ENCODE measurements at places on chromosomes 13 and 19.
A peak's percentile ranks its signal among the peaks of the same experiment; 100 is the strongest.

- no peak for DNase-seq
Observed at GRCh38 chr19:17352608-17353280, 15.4 kb downstream of the GTPBP3 start.

GRCh38 chr19:54795758-54796157 is 7.7 kb upstream of the KIR2DL4 start:
- no peak for DNase-seq

GRCh38 chr13:26007261-26008125 is 44.3 kb downstream of the SHISA2 start:
- DNase-seq: no peak

DNA sequence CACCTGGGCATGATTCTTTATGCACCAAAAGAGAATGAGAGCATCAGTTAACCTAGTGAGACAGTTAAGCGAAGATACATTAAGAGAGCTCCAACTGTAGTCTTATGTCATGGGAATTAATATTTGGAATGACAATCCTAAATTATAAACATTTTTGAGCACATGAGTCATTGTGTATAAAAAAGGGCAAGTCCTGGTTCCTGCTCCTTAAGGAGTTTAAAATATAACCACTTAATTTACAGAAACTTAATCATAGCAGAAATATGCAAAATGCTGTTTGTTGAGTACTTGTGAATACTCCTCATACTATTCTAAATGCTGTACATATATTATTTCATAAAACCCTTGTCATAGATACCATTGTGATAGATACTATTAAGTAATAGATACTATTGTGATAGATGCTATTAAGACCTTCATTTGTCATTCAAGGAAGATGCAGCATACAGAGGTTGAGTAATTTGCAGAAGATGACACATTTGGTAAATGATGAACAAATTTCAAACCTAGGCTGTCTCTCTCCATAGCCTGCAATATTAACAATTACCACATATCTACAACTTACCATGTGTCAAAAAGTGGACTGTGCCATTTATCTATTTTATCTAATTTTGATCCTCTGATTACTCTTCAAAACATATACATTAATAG is 301.0 kb downstream of the TBC1D4 start:
- no peak for DNase-seq

DNA sequence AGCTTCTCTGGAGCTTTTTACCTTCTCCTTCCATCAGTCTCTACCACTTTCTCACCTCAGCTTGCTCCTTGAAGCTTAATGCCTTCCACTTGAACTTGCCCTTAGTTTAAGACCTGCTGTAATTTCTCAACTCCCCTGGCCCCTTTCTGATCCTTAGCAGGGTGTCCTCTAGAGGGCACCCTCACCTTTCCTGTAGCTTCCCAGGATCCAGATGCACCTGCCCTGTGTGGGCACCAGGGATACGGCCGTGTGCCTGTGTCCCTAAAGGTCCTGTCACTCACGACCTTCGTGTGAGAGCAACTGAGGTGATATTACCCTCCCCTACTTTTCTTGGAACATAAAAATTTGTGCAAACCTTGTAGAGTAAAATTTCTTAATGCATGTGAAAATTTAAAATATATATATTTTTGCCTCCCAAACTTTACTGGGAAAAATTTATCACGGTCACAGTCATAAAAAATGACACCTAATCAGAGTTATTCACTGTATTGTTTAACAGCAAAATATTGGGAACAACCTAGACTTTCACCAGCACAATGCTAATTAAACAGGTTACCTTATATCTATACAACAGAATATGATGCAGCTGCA is 46.4 kb downstream of the PSG3 start:
- no peak for DNase-seq

DNA sequence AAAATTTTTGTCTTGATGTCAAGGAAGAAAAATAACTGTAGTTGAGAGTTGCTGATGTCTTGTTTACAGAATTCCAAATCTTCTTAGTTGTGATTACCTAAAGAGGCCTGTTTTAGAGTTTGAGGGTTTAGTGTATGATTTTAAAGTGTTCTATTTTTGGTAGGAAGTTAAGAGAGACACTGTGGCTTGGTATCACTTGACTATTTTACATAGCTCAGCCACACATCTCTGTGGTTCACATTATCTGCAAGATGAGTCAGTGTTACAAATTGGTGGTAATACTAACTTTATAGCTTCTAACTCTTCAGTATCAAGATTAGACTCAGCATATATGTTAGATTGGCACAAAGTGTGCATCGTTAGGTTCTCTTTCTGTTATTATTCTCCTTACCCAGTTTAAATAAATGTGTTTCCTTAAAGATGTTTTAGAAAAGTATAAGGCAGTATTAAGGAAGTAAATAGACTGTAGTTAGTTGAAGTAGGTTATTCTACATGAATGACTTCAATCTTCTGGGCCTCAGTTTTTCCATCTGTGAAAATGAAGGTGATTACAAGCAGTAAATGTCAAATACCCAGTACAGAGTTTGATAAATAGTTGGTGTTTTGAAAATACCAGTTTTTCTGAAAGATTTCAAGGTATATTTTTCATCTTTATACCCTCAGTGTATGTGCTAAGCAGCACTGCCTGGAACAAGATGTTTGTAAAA is 33.4 kb downstream of the COG6 start:
- DNase-seq: no peak

DNA sequence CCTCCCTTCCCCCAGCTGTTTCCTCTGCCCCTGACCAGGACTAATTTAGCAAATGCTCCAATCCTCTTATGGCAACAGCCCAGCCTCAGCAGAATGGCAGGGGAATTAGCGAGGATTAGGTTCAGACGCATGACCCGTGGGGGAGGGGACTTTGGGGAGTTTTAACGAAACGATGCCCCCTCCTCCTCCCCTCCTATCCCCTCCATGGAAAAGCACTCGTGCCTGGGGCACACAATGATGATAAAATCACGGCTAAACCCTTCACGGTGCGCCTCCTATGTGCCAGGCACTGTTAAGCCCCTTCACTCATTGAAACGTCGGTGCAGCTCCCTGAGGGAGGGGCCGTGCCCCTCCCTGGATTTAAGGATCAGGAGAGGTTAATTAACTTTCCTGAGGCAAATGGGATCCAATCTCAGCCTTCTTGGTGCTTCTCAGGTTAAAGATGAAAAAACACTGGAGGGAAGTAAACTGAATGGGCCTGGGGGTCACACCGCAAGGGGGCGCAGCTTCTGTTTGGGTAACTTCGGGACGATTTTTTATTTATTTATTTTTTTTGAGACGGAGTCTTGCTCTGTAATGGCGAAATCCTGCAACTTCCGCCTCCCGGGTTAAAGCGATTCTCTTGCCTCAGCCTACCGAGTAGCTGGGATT is 10.1 kb upstream of the TPRX2 start:
- peak; percentile 40 for DNase-seq

DNA sequence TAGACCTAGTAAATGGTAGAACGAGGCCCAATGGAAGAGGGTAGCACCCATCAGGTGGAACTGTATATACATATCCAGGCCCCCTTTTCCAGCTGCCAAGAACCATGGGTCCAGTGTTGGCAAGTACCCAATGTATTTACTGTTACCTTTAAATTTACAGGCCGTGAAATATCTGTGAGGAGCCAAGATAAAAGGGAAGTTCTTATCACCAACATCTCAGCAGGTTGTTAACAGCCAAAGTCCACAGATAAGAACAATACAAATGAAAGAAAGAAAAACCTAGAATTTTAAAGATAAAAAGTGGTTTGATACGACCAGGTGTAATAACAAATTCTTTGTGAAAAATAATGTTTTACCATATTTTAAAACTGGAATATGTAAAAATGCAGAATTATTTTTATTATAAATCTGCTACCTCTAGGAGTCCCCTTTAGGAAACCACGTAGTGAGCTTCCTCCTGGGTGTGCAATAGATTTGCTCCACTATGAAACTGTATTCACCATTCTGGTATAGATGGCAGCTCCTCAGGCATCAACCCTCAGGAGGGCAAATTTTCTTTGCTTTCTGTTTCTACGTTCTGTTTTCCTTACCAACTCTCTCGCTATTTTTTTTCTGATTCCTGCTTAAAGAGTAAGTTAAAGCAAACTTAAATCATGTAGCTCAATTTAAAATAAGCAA is 292.2 kb upstream of the SLC10A2 start:
- DNase-seq: no peak

DNA sequence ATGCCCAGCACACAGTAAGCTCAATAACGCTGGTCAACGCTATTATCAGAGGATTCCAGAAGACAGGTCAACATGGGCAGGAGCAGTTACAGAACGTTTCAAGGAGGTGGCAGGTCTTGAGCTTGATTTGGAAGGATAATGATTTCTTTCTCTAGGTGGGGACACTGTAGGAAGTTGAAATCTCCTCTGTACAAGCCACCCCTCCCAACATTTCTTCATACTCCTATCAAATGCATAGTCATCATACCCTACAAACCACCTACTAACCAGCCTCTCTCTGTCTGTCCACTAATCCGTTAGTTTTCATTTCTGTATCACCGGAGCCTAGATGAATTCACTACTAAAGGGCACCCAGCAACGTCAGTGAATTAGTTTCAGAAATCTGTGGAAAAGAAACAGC is 1.3 kb downstream of the ATP7B start:
- DNase-seq: no peak

GRCh38 chr13:24450530-24450929 is 62.0 kb downstream of the PARP4 start:
- DNase-seq: no peak

GRCh38 chr13:112887557-112887991 is 81.4 kb upstream of the MCF2L start:
- DNase-seq: no peak

- no peak for DNase-seq
Observed at GRCh38 chr13:32205431-32206096, 109.6 kb downstream of the ZAR1L start.

GRCh38 chr13:22665506-22665905 is 515.3 kb upstream of the SGCG start:
- DNase-seq: no peak

- DNase-seq: no peak
Observed at GRCh38 chr19:33462112-33462791, 59.3 kb downstream of the PEPD start.

GRCh38 chr19:36401475-36401874 is 17.0 kb downstream of the ZFP82 start:
- DNase-seq: no peak

- DNase-seq: no peak
Observed at GRCh38 chr13:113449693-113450347, 3.5 kb downstream of the ADPRHL1 start.

- DNase-seq: peak; percentile 38
Observed at GRCh38 chr19:18304208-18304457, 18.7 kb downstream of the LSM4 start.

DNA sequence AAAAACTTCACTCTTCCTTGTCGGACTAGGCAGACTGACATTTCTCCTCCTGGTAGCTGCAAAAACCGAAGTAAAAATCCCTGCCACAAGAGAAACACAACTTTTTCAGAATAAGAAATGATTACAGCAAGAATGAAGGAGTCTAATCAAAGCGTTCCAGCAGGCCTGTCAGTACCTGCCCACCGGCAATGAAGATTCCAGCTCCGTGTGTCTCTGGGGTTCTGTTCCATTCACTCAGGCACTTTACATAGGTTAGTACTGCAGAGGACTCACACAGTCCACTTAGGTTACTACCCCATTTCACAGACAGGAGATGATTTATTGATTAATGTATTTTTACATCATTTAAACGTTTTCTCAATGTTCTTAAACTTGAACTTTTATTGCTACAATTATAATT is 275.5 kb downstream of the NHLRC3 start:
- DNase-seq: no peak

Measured in CD4-positive, alpha-beta T cell treated with Interleukin-6 for 4 hours (primary cell).